COR-L47 (cell line): ENCODE measurements at places on chromosomes 3 and 15.

GRCh38 chr15:59169251-59169708, 37.4 kb upstream of the LDHAL6B start:
- no peak for DNase-seq

DNA sequence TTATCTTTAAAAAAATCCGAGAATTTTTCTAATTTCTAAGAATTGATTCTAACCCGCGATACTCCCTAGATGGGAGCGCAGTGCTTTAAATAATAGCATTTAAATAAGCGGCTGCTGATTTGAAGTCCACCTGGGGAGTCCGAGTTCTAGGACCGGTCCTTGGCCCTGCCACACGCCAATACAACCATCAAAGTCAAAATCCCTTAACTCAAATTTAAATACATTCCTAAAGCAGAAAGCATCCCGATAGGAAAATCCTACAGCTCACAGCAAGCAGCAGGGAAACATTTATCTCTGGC, 508 bp upstream of the ECT2 start:
- DNase-seq: peak; percentile 36

GRCh38 chr15:99729920-99730319, 3.3 kb downstream of the LYSMD4 start:
- DNase-seq: peak; percentile 10

GRCh38 chr3:32844914-32845313, 27.1 kb downstream of the TRIM71 start:
- no peak for DNase-seq

DNA sequence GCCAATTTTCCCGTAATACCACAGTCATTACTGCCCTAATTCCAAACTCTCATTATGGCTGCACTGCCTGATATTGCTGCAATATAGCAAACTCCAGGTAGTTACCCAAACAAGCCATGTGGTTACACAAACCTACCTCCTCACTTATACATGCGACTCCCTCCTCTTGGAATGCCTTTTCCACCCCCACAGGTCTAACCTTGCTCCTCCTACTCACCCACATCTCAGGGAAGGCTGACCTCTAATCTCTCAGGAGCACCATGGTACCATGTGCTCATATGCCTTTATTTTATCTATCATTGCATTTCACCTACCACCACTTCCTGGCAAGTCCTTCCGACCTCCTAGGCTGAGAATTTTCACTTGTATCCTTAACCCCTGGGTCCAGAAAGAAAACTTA, 2.9 kb downstream of the RBPMS2 start:
- no peak for DNase-seq

DNA sequence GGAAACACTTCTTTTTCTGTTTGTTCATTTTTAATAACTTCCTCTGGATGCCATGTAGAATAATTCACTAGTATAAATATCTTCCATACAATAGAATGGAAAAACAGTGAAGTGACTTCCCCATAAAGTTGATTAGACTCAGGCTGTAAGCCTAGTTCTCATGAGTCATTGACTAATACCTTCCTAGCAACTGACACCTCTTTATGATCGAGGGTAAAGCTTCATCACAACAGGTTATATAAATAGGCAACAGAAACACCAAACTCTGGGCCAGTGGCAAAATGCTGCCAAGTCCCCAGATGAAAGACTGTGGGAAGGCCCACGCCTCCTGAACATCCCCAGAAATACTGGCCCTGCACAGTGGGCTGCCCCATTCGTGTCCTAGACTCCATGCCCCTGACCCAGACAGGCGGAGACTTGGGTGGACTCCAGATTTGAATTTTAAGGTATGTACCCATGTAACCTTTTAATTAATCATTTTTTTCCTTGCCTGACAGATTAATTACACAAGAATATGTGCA, 71.3 kb upstream of the TBC1D23 start:
- DNase-seq: no peak

- no peak for DNase-seq
Observed at GRCh38 chr3:58214484-58215316, 3.9 kb upstream of the DNASE1L3 start.

DNA sequence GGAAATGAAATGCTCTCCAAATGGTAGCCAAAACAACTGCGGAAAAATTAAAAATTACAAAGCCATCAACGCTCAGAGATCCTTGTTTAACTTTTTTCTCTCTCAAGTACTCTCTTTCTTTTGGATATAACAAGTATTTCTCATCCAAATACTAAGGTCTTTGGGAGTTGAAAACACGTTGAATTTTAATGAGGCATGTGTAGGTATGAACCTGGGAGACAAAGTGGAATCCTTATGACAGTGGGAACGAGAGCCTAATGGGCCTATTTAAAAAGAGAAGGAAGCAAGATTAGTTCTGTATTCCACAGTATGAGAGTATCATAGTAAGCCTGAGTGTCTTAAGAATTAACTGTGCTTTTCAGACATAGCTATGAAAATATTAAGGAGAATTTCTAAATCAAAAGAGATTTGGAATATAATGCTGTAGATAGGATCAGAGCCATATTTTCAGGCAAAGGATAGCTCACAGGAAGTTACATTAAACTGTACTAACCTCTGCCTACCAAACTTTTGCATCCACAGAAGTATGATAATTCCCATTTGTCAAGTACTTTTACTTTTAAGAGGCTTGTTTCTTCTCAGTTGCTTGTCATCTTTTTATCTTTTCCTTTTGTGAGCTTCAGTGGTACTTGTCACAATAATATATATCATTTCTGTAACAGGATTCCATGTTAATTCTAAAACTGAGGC, 759 bp downstream of the CD96 start:
- no peak for DNase-seq

DNA sequence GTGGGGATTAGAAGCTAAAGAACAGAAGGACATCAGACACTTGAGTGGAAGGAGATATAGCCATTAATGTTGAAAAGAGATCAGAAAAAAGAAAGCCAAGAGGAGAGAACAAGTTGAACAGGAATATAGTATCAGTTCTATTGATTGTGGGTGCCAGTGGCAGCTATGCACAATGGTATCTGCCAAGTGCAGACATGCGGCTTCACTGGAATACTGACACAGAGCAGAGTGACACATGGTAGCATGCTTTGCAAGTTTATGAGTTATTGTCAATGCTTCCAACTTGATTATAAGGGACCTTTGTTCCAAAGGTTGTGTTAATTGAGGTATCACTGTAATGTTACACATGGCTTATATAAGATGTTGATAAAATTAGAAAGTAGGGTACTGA, 42.0 kb upstream of the TP63 start:
- DNase-seq: no peak

GRCh38 chr3:166569589-166569988, 732.4 kb upstream of the BCHE start:
- no peak for DNase-seq

GRCh38 chr15:101126618-101127505, 125.0 kb downstream of the CHSY1 start:
- DNase-seq: no peak
